ENCODE measurements at places on chromosomes 7 and 10.

GRCh38 chr10:17989908-17990767 is 38.4 kb downstream of the SLC39A12 start:
- DNase-seq, result no peak

- DNase-seq, result no peak
Measured at GRCh38 chr7:139758388-139758787, 19.4 kb downstream of the HIPK2 start.

DNA sequence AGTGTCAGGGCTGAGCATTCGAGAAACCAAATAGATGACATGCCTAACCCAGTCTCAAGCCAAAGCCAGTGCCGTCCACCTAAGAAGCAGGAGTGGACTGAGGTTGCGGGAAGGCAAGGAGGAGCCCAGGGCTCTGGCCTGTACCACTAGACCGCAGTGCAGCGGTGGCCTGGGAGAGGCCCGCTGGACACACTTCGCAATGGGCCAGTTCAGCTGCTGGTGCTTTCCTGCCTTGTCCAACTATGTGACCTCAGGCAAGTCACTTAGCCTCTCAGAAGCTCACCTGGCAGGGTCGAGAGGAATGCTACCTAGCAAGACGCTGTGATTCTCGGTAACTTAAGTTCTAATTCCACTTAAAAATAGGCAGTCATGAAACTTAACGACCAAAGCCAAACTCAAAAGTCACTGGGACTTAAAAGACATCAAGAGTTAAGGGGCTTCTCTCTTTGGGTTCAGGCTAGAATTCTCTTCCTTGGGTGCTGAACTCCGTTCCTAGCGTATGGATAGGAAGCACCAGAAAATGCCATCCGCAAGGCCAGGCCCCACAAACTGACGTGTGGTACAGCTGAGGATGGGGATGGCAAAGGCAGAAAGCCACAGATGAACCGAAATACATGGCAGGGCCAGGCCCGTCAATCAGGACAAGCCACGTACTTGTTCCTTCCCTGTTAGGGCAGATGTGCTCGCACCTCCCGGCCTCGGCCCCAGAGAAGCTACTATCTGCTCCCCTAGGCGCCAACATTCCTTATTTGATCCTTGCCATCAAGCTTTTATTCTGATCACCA is 34.2 kb downstream of the CTBP2 start:
- no peak for DNase-seq

GRCh38 chr7:114554781-114555537 is 140.3 kb downstream of the FOXP2 start:
- DNase-seq, result no peak

GRCh38 chr7:54581511-54581910 is 39.3 kb downstream of the VSTM2A start:
- DNase-seq, result no peak

GRCh38 chr10:45255706-45256105 is 59.7 kb downstream of the OR13A1 start:
- DNase-seq, result no peak

DNA sequence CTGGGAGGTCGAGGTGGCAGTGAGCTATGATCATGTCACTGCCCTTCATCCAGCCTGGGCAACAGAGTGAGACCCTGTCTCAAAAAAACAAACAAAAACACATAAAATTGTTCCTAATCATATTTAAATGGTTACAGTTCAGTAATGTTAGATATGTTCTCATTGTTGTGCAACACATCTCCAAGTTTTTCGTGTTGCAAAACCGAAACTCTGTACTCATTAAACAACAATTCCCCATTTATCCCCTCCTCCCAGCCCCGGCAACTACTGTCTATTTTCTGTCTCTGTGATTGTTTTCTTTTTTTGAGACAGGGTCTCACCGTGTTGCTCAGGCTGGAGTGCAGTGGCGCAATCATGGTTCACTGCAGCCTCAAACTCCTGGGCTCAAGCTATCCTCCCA is 16.1 kb upstream of the PRXL2A start:
- DNase-seq, result no peak

- no peak for DNase-seq
Measured at GRCh38 chr10:29353305-29353704, 64.4 kb downstream of the LYZL1 start.

- DNase-seq, result no peak
Measured at GRCh38 chr10:96991313-96991841, 159.3 kb downstream of the LCOR start.

DNA sequence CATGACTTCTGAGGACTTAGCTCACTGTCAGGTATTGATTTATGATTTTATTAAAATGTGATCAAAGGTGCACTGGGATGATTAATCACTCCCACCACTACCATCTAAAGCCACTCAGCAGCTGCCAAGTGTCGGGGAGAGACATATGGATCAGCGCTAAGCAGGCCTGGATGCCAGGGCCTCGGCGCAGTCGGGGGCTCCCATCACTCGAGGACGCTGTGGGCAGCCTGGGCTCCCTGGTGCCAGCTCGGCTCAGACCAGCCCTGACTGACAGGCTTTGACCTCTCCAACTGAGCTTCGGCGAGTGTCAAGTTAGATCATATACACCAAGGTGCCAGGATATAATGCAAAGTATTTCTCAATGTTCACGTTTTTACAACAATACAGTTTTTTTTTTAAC is 267.7 kb downstream of the ACTR3B start:
- no peak for DNase-seq
